ENCODE measurements at places on chromosomes 11 and 22. TPM values are rescaled to one million over a fixed set of nuclear protein-coding genes. Genes with fewer than 3 reads are reported as not detected.

Gene GALNT18
- 0.54 TPM for total RNA-seq

GRCh38 chr22:29306835-29307595 lies 565 bp downstream of the GAS2L1 start:
- DNase-seq = no peak

DNA sequence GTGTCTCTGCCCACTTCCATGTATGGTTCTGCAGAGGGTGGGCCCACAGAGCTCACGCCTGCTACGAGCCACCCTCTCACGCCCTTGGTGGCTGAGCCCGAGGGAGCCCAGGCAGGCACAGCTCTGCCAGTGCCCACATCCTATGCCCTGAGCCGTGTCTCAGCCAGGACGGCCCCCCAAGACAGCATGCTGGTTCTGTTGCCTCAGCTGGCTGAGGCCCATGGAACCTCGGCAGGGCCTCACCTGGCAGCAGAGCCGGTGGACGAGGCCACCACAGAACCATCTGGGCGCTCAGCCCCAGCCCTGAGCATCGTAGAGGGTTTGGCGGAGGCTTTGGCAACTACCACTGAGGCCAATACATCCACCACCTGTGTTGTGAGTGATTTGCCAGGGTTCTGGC lies 64.0 kb downstream of the OTOG start:
- DNase-seq = no peak

- no peak for DNase-seq
Measured at GRCh38 chr11:32436751-32437494, 1.6 kb upstream of the WT1 start.

GRCh38 chr22:45645150-45645525 lies 26.5 kb upstream of the ATXN10 start:
- no peak for DNase-seq

DNA sequence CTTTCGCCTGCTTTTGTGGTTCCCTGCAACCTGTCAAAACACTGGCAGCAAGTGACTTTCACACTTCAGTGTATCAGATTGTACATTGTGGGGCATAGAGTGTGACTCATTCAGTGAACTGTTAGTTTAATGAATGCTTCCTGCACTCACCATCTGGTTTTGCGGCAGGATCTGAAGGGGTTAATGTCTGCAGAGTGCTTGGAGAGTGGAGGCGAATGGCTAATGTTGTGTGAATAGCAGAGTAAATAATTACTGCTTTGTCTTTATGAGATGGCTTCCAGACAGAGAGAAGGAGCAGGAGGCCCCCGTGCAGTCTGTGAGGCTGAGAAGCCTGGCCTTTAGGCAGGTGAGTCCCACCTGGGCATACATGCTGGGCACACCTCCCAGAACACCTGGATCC lies 454.3 kb upstream of the KIRREL3 start:
- DNase-seq = no peak

- peak; percentile 15 for DNase-seq
Measured at GRCh38 chr22:17368554-17369438, 464 bp upstream of the CECR2 start.

Gene OOSP4A
- total RNA-seq = not detected

Gene BDNF
- total RNA-seq = under 0.01 TPM

GRCh38 chr22:36335621-36336020 lies 52.1 kb downstream of the MYH9 start:
- no peak for DNase-seq

GRCh38 chr11:92251980-92252379 lies 27.4 kb downstream of the FAT3 start:
- no peak for DNase-seq

Gene SAAL1
- total RNA-seq = 9.7 TPM

GRCh38 chr22:43217285-43218030 lies 30.5 kb upstream of the TTLL12 start:
- DNase-seq = no peak

Gene RAPSN
- 0.54 TPM for total RNA-seq

- no peak for DNase-seq
Measured at GRCh38 chr11:16789063-16789420, 50.6 kb downstream of the C11orf58 start.

- DNase-seq = no peak
Measured at GRCh38 chr11:9516113-9516512, 55.3 kb downstream of the ZNF143 start.

- no peak for DNase-seq
Measured at GRCh38 chr11:134915212-134915611, 503.2 kb upstream of the B3GAT1 start.

GRCh38 chr11:122007601-122008071 lies 108.4 kb downstream of the BLID start:
- DNase-seq = peak; percentile 41

Gene TNNT3
- total RNA-seq = 3.2 TPM

DNA sequence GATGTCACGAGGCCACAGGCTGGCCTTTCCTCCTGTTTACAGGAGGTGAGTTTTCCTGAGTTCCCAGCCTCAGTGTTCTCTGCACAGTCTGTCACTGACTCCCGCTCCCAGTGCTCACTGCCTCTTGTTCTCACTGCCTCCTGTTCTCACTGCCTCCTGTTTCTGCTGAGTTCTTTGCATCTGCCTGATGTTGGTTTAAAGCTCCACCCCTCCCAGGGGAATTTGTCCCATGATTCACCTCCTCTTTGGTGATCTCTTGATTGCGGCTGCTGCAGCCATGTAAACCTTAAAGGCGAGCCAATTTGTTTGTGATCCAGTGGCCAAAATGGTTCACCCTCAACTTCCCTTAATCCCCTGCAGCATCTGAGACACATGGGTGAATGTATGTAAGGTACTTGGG lies 6.0 kb upstream of the TUBA8 start:
- DNase-seq = no peak
